Left kidney (tissue), 8 donors: ENCODE measurements at places on chromosomes 5 and 9. TPM values are rescaled to one million over a fixed set of nuclear protein-coding genes. Genes with fewer than 3 reads are reported as not detected.

- DNase-seq, result peak; percentile 19
Measured at GRCh38 chr5:31027721-31028120, 165.8 kb upstream of the CDH6 start.

DNA sequence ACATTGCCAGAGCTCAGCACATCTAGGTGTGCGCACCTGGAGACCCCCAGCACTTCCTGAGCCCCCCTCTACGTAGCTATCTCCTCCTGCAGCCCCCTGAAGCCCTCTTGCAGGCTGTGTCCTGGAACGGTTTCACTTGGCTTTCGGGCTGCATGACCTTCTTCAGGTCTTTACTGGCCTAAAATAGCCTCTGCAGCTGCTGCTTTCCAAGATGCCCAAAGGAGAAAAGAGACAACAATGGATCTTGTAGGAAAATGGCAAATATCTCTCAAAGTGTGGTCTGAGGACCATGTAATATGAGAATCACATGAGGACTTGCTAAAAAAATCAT is 6.6 kb upstream of the ERMP1 start:
- DNase-seq, result no peak

GRCh38 chr5:4420681-4421080 is 719.4 kb upstream of the ADAMTS16 start:
- no peak for DNase-seq

GRCh38 chr5:78522476-78523260 is 125.9 kb downstream of the LHFPL2 start:
- DNase-seq, result no peak

DNA sequence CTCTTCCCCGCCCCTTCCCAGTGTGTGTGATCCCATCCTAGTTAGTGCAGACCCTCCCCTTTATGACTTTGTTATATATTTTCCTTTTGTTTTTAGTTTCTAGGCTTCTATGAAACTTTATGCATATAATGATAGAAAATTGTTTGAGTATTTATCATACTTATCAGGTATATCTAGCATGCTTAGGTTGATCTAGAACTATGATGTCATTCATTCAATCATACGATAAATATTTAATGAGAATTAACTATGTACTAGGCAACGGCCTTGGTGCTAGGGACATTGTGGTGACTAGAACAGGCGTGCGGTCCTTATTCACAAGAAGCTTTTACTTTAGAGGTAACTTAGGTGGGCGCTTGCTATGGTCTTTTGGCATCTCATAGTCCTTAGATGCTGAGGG is 13.6 kb upstream of the ANKRD55 start:
- no peak for DNase-seq

DNA sequence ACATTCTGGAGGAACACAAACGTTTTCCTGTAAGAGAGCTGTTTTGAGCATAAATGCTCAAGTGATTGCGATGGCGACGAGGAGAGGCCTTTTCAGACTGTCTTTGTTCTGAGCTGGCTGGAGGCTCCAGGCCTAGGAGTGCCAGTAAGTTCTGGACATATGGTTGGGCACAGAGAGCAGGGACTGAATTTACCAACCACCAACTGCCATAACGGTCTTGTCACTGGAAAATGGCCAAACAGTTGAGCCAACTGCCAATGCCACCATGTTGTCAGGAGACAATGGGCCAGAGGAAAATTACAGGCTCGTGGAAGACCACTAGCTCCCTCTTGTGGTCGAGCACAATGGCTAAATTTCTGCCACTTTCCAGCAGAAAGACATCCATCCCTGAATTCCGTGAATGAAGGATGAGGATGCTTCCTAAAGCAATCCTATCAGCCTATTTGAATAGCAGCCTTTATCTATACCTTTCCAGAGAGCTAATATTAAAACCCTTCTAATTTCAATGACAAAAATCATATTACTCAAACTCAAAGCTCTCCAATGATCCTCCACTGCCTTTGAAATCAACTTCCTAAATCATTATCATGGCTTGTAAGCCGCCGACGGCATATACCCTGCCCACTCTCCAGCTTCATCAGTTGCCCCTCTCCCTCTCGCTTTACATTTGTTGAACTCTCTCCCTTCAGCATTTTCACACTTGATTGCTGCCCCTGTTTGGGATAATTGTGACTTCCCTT is 66.9 kb upstream of the GLIS3 start:
- DNase-seq, result no peak

DNA sequence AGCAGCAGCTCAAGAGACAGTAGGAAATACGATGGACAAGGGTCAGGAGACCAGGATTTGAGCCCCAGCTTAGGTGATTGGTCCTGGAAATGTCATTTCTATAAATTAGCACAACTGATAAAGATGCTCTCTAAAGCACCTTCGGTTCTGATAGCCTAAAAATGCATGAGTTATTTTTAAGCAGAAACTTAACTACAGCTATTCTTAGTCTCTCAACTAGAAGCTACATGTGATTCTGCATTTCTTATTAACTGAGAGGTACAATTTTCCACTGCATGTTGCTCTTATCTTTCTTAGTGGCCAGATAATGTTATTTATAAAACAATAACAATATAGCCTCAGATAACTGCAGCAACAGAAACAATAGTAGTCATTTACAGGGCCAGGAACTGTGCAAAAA is 136.4 kb downstream of the GRIA1 start:
- DNase-seq, result no peak

DNA sequence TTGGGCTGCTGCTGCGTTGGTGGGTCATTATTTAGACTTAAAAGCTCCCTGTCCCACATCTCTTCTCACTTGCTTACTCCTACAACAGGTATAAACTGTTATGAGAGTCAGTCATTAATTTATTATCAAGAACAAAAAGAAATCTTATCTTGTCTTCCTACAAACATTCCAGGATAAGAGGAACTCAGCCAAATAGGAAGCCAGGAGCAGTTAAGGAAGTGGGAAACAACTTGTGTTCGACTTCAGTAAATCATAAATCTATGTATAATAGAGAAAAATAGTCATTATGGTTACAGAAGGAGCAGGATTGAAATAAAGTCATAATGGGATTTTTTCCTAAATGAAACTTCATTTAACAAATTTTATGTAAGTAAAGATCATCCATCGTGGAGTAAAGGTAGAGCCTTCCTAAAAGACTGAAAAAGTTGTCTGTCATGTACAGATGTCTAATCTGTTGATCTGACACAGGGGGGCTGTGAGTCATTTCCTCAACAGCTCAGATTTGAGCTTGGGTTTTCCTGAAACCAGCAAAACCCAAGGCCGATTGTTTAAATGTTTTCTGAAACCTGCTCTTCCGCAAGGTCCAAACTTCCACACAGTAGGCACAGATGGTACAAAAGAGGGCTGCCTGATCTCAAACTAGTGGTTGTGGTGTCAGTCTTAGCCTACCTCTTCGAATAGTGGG is 25.3 kb upstream of the LRRTM2 start:
- DNase-seq, result no peak

DNA sequence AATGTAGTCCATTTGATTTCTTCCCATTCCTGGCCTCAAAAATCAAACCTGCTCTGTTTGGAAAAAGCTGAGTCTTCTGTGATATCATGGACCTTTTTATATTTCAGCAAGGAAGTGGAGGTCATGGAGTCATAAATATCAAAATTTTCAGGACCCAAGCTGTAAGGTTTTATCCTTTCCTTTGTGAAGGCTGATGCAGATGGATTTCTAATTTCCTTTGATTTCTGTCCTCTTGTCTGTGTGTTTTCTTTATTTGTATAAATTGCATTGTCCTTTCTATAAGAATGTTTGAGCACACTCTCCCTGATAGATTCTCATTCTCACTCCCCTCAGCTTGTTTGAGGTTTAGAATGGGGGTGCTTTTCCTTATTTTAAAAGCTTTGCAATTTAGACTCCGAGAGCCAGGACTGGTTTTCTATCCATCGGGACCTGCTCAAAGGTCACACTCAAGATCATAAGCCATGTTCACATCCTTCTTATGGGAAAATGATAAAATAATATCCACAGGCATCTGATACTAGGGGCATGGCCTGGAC is 127.4 kb upstream of the TMEM161B start:
- DNase-seq, result no peak

DNA sequence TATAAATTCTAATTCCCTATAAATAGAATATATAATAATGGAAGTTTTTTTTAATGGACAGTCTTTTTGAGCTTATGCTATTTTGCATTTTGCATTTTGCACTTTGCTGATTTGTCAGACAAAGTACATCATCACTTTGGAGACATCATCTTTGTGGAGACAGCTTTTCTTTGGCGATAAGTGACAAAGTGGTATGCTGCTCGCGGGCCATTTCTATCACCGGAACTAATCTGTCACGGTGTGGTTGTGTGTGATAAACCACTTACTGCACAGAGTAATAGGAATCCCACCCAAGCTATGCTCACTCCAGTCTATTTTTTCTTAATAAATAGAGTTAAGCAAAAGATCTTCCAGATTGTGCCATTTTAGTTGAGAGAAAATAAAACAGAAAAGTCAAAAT is 133.1 kb downstream of the MACIR start:
- DNase-seq, result no peak

DNA sequence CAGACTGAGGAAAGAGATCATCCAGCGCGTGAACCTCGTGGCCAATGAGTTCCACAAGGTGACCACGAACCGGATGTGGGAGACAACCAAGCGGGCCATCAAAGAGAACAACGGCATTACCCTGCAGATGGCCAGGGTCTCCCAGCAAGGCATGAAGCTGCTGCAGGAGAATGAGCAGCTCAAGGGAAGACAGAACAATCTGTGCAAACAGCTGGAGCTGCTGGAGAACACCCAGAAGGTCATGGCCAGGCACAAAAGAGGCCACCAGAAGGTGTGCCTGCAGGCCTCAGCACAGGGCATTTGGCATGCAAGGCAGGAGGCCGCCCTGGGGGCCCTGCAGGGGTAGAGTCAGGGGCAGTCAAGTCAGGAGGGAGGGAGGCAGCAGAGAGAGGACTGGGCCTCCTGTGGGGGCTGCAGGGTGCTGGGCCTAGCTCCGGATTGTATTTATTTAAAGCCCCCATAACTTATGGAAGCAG is 4.2 kb downstream of the PTRH1 start:
- DNase-seq, result no peak

DNA sequence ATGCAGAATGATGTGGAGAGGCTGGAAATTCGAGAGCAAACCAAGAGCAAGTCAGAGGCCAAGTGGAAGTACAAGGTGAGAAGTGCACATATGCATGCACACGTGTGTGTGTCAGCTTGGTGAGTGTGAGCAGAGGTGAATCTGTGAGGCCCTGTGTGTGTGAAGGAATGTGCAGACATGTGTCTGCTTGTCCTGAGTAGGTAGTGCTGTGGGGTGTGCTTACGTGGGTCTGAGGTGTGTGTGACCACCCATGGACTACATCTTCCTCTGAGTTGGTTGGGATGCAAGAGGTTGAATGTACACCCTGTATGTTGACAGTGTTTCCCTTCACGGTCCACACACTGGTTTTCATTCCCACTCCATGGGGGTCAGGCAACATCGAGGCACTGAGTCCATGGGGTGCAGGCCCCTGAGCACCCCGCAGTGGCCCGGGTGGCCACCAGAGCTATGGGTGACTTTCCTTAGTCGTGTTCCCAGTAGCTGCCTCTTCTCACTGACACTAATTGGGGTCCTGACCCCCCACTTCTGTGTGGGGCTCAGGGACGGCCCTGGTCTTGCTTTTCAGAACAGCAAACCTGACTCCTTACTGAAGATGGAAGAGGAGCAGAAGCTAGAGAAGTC is 86.7 kb downstream of the PHF2 start:
- DNase-seq, result no peak

GRCh38 chr5:117149312-117149711 is 574.7 kb upstream of the SEMA6A start:
- DNase-seq, result no peak

GRCh38 chr5:151007430-151008209 is 12.8 kb upstream of the GPX3 start:
- DNase-seq, result no peak

GRCh38 chr9:35267710-35268109 is 105.9 kb downstream of the UNC13B start:
- DNase-seq, result no peak

GRCh38 chr5:56356836-56357160 is 123.7 kb upstream of the ANKRD55 start:
- no peak for DNase-seq

DNA sequence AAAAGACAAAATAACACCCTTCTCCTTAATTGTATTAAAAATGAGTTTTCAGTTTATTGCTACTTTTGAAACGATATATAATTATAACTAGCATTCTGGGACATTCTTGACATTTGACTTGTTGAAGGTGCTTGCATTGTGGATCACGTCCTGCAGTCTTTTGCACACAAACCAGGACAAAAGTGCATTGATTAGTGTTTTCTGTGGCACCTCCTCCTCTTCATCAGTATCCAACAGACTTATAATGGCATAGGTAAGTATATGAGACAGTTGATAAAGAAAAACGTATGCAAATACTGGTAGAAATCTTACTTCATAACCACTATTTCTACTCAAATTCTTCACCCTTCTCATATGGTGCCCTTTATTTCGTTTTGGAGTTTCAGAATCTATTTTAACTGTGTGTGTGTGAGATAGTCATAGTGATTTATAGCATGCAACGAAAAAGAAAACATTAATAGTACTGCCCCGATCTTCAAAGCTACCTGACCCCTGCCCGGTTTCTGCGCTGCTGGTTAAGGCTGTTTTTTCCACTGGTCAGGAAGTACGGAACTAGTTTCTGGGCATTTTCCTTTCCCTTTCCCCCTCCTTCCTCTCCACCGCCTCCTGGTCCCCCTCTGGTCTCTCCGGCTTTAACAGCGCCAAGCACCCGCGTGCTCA is 639 bp upstream of the RASA1 start:
- DNase-seq, result no peak

GRCh38 chr5:32814141-32814540 is 103.0 kb downstream of the NPR3 start:
- no peak for DNase-seq

DNA sequence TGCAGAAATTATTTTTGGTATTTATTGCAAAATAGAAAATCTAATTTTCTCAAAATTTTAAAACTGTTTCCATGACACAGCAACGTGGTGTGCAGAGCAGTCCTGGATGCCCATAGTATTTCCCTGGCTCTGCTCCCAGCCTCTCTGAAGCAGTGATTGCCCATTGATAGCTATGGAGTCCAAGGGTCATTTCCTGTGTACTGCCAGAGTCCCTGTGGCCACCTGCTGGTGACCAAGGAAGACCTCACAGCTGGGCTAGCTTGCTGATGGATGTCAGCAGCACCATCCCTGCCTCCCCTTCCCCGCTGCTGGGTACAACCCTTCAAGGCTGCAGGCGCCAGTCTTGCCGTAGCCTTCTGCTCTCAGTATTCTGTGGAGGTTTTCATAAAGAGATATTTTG is 184.1 kb downstream of the DIRAS2 start:
- no peak for DNase-seq

- no peak for DNase-seq
Measured at GRCh38 chr5:88419931-88420330, 151.3 kb upstream of the TMEM161B start.

- DNase-seq, result no peak
Measured at GRCh38 chr5:130402906-130403305, 498.6 kb downstream of the CHSY3 start.

SH3PXD2B gene
- 33.0 TPM for polyA plus RNA-seq

SLC1A3 gene
- 3.5 TPM for polyA plus RNA-seq

PCDHGB3 gene
- polyA plus RNA-seq, result 2.8 TPM

IFNB1 gene
- not detected for polyA plus RNA-seq

DENND4C gene
- 60.6 TPM for polyA plus RNA-seq

TMCO6 gene
- 19.8 TPM for polyA plus RNA-seq

AFAP1L1 gene
- 21.9 TPM for polyA plus RNA-seq

UBAC1 gene
- 31.5 TPM for polyA plus RNA-seq

FRMD3 gene
- polyA plus RNA-seq, result 20.9 TPM

CTXN3 gene
- polyA plus RNA-seq, result not detected

SPINK6 gene
- polyA plus RNA-seq, result not detected
